HL-60 (cell line): ENCODE measurements at places on chromosomes 12 and 14.

GRCh38 chr12:131831635-131832041, 3.4 kb downstream of the MMP17 start:
- no peak for DNase-seq

DNA sequence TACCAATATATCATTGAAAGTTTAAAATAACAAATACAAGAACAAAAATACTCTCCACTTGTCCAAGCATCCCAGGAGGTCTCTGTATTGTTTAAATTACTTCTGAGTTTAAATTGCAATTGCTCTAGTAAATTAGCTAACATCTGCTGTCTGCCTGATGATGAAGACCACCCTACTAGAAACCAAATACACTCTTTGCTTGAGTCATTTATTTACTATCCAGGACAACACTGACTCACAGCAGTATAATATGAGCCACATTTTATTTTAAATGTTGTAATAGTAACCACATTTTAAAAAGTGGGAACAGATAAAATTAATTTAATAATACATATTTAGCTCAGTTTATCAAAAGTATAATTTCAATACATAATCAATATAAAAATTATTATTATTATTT, 62.9 kb upstream of the EEA1 start:
- no peak for DNase-seq

GRCh38 chr12:65845751-65846537, 21.7 kb downstream of the HMGA2 start:
- no peak for DNase-seq

DNA sequence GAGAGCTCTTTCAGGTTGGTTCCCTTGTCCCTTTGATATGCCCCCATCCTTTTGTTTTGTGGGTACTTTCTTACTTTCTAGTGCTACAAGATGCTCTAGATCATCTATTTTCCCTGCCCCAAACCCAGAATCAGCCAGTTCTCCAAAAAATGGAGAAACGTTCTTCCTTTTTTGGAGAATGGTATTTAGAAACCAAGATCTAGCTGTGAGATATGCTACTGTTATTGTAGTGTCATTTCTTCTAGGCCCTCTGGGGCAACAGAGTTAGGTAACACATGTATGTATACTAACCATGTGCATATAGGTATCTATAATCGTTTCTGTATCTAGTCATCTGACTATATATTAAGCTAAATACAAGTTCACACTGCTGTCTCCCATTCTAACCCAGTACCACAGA, 6.9 kb upstream of the IGFBP6 start:
- no peak for DNase-seq

DNA sequence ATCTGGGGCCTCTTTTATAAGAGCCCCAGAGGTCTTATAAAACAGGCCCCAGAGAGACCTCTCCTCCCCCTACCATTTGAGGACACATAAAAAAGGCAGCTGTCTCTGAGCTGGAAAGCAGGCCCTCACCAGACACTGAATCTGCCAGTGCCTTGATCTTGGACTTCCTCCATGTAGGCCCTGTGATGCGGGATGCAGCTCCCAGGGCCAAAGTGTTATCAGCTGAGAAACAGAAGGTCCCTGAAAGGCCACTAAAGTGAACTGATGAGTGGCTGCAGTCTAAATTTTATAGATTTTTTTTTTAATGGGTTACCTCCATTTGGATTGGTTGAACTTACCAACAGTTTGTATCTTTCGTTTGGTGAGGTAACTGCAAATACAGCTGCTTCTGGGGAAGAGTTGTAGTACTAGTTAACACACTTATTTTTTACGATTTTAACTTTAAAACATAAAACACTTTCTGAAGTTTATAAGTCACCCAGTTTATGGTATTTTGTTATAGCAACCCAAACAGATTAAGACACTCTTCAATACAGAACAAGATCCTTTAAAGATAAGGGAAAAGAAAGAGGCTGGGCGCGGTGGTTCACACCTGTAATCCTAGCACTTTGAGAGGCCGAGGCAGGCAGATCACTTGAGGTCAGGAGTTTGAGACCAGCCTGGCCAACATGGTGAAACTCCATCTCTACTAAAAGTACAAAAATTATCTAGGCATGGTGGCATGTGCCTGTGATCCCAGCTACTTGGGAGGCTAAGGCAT, 5.6 kb upstream of the GUCY2C start:
- no peak for DNase-seq

GRCh38 chr12:84974155-84974815, 61.7 kb upstream of the SLC6A15 start:
- DNase-seq = no peak

DNA sequence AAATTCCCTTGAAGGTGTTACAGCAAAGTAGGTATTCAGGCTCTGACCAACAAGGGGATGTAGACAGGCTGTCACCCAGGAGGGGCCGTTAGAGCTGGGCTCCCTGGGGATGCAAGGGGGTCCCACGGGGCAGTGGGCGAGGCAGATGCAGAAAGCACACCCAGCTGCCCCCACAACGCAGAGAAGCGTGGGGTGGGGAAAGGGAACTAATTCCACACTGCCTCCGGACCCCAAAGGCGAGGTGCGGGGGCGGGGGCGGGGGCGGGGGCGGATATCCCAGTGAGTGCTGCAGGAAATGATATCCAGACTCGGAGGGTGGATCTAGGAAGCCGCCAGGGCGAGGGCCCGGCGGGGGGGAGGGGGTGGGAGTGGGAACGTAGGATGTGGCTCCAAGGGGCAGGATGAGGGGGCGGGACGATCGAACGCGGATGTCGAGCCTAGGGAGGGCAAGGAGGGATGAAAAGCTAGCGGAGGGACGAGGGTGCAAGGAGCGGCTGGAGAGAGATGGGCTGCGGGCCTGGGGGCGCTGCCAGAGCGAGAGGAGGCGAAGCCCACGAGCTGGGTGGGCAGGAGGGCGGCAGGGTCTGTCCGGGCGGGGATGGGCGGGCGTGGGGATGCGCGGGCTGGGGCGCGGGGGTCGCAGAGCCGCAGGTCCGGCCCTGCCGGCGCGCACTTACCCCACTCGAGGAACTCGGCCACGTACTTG, 874 bp downstream of the CDC42BPB start:
- DNase-seq = no peak

DNA sequence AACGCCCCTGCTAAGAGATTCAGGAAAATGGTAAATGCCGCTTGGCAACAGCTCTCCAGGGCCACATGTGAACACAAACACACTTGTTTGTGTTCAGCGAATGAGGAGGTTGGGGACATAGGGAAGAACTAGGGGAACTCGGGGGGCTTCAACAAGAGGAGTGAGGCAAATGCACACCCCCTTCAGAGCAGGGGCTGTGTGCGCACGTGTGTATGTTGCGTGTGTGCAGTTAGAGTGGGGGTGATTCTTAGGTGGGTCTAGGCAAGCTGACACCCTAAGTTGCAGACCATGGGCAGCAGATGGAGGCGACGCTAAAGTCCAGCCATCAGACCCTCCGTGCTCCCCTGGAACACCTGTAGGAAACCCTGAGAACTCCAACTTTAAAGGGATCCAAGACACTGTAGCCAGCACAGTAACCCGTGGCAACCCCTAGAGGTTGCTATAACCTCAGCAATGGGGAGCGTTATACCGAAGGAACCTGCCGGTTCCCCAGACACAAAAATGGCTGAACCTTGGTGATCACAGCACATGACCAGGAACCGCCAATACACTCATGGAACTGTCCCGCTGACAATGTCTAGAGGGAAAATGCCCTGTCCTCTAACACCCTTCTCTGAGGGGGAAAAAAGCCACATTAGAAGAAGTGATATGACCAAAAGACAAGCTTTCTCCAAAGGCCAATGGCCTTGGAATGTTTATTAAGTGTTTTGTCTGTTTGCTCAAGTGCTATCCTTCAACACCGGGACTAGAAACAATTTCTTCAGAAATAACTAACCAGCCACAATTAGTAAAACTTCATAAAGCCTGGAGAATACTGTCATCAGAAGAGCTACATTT, 86.5 kb upstream of the CEP83 start:
- no peak for DNase-seq

DNA sequence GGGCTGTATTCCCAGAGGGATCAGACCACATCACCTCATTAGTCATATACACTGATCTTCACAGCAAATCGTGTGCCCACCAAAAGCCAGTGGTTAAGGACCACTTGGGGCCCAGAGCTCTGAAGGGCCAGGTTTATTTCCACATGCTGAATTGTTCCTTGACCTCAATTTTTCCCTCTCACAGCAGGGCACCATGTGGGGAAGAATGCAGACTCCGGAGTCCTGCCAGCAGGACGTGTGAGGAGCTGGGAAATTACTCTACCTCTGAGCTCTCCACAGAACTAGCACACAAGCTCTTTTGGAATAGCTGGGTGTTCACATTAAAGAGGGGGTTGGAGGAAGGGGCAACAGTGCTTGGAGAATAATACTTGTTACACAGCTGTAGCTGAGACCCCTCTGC, 57.6 kb upstream of the SEL1L start:
- DNase-seq = no peak

GRCh38 chr12:50232206-50232605, 51.1 kb downstream of the LIMA1 start:
- no peak for DNase-seq

- no peak for DNase-seq
Observed at GRCh38 chr12:2238111-2238510, 185.3 kb downstream of the CACNA1C start.

GRCh38 chr14:67553547-67553946, 20.5 kb downstream of the PLEKHH1 start:
- no peak for DNase-seq

DNA sequence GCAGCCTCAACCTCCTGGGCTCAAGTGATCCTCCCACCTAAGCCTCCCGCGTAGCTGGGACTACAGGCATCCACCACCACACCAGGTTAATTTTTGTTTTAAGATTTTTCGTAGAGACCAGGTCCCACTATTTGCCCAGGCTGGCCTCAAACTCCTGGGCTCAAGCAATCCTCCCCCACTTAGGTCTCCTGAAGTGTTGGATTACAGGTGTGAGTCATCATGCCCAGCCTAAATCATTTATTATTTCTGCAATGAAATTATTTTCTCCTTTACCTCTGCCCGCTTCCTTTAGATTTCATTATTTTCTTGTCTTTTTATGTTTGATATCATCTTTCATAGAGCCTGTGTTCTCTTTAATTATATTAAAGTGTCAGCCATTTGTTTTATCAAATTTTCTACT, 165.2 kb upstream of the OTX2 start:
- DNase-seq = no peak

GRCh38 chr14:21322716-21323115, 42.8 kb downstream of the RPGRIP1 start:
- no peak for DNase-seq

DNA sequence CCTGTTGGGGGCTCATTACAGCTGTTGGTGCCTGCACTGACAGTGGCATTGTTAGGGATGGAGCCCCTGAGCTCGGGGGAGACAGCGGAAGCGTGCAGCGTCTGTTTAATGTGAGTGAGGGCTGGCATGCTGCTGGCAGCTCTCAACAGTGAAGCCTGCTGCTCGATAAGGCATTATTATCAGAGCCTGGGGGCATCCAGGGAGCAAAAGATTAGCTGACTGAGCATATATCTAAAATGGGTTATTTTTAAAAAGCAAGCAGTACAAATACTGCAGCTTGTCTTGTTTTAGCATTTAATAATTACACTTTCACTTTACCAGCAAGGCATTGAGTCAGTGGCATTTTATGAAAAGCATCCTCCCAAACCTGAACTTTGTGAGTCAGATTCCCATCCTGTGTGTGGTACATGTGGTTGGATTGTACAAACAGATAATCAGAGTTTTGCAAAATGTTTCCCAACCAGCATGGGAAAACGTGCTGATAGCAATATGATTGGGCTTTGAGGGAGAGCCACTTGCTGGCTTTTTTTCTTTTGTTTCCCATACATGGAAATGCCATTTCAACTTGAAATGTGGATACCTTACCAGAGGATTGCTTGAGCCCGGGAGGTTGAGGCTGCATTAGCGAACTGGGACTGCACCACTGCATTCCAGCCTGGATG, 150.8 kb downstream of the PRKCH start:
- DNase-seq = peak; percentile 61

GRCh38 chr14:97441740-97442362, 644.7 kb downstream of the VRK1 start:
- no peak for DNase-seq

DNA sequence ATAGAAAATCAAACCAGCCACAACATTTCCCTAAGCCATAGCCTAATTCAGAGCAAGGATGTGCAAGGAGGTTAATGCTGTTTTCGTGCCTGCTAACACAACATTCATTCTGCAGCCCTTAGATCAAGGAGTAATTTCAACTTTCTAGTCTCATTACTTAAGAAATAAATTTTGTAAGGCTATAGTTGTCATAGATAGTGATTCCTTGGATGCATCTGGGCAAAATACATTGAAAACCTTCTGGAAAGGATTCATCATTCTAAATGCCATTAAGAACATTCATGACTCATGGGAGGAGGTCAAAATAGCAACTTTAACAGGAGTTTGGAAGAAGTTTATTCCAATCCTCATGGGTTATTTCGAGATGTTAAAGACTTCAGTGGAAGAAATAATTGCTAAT, 283.2 kb downstream of the RPAP3 start:
- DNase-seq = no peak
